ENCODE measurements at places on chromosomes 2 and 18. TPM values are rescaled to one million over a fixed set of nuclear protein-coding genes. Genes with fewer than 3 reads are reported as not detected.

DNA sequence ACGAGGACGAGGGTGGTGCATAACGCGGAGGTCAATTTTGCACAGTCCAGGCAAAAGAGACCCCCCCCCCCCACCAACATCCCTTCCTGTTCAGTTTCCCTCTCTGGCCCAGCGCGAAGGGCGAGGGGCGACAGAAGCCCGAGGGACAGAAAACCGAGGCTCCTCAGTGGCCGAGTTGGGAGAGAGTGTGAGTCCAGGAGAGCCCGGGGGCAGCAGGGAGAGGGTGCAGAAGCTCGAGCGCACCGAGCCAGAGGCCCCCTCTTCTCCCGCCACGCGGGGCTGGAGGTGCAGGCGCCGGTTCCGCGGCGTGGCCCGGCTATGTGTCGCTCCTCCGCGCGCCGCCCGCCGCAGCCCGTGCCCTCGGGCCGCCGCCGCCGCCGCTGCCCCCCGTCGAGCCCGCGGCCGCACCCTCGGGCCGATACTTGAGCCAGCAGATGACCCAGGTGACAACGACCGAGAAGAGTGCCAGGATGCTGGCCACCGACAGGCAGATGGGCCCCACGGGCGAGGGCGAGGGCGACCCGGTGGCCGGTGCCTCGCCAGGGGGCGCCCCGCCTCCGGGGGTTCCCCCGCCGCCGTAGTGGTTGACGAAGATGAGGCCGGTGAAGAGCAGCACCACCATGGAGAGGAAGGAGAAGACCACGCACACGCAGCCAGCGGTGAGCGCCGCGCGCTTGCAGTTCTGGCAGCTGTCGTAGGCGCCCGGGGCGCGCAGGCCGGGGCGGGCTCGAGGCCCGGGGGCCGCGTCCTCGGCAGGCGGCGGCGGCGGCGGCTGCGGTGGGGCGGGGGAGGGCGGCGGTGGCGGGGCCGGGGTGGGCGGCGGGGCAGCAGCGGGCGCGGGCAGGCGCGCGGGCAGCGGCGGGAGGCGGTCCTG is 20.2 kb upstream of the PAX3 start:
- no peaks in the 10 kb centered on the region for H3K36me3 ChIP-seq
- peak; percentile 49 for DNase-seq
- H3K4me3 ChIP-seq: peak overlapping the region; percentile 90
- H3K27ac ChIP-seq: no peak overlapping the region
- H3K4me1 ChIP-seq: peaks cover 5% of the 10 kb centered on the region

DNA sequence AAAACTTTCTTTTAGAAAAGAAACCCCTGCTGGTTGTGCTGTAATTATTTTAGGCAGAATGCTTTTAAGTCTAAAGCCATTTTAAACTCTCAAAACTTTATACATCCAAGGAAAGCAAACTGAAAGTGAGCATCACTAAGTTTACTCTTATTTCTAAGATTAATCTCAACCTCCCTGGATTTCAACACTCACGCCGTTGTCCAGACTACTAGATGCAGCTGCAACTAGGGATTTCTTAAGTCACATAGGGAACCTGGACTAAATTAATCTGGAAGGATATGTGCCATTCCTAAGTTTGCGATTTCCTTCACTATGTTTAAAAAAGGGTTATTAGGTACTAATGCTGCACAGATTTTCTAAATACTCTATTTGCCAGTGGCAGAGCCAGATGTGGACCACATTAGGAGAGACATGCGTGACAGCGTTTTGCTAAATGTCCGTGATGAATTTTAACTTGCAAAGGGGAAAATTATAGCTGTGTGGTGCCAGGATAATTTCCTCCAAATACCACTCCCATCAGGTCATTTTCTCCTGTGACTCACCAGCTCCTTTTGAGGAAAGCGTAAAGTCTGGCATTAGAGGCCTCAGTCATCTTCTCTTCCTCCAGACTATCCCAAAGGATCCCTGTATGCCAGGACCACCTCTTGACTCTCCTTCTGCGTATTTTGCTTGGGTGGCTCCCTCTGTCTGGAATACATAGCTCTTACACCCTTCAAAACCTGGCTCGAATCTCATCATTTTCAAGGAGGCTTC is 143.7 kb downstream of the ATL2 start:
- H3K4me1 ChIP-seq: no peaks in the 10 kb centered on the region
- H3K4me3 ChIP-seq: no peak overlapping the region
- DNase-seq: no peak

DNA sequence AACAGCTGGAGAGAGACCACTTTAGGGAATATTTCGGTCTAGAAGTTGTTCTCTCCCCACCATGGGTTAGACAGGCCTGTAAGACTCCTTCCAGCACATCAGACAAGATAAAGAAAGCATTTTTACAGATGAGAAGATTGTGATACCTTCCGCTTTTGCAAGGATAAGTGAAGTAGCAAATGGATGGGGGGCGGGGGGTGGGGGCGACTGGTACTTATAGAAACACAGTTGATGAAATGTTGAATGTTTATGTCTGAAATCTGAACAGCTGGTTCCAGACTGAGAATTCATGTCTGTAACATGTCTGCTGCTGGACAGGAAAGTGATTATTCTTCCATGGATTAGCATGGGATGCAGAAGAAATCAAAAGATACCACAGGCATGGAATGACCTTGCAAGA is 90.5 kb upstream of the FN1 start:
- DNase-seq: no peak
- no peaks in the 10 kb centered on the region for H3K36me3 ChIP-seq
- H3K4me1 ChIP-seq: no peaks in the 10 kb centered on the region
- H3K27me3 ChIP-seq: peaks cover 5% of the 10 kb centered on the region
- H3K27ac ChIP-seq: no peak overlapping the region

DNA sequence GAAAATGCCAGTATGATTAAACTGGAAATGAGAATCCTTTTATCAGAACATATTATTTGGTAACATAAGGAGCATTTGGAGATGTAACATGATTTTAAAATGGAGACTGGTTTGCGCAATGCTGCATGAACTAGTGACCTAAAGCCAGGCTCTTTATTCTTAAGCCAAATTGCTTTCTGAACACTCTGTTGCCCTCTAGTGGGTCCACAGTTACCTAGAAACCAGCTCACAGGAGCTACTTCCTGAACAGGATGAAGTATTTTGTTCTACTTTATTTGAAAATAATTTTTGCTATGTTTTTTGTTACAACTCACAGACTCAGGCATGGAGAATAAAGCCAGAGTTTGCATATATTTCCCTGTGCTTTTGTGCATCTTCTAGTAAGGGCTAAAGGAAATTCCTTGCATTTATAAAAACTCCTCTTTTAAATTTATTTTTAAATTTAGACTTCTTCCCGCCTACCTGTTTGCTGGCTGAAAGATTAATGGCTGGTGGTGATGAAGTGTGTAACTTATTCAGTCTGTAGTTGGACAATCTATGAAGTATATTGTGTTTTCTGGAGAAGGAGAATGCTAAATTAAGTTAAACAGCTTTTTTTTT is 146.7 kb downstream of the PARD3B start:
- no peaks in the 10 kb centered on the region for H3K36me3 ChIP-seq
- no peak overlapping the region for H3K27ac ChIP-seq
- DNase-seq: peak; percentile 27
- H3K27me3 ChIP-seq: no peaks in the 10 kb centered on the region
- H3K4me3 ChIP-seq: no peak overlapping the region

DNA sequence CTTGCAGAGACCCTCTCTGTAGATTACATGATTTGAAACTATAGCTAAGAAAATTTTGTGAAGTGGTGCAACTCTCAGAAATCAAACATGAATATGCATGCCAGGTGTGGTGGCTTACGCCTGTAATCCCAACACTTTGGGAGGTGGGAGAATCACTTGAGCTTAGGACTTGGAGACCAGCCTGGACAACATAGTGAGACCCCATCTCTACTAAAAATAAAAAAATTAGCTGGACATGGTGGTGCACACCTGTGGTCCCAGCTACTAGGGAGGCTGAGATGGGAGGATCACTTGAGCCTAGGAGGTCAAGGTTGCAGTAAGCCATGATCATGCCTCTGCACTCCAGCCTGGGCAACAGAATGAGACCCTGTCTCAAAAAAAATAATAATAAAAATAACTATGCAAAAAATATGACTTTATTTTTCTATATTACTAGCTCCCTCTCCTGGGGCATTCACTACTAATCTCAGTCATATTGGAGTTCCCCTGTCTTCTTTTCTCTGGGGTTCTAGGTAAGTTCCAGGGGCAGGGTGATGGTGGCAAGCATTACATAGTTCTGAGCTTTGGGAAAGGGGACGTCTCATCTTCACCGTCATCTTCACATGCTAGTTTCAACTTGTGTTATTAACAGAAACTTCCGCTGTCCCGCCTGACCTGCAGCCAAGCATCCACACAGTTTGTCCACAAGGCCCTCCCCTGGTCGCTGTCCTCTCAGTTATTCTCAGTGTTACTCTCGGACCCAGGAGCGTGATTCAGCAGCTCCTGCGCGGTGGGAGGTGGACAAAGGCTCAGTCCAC is 96.8 kb upstream of the MBOAT2 start:
- no peaks in the 10 kb centered on the region for H3K36me3 ChIP-seq
- peaks cover 12% of the 10 kb centered on the region for H3K4me1 ChIP-seq
- no peak overlapping the region for H3K27ac ChIP-seq
- DNase-seq: no peak

DNA sequence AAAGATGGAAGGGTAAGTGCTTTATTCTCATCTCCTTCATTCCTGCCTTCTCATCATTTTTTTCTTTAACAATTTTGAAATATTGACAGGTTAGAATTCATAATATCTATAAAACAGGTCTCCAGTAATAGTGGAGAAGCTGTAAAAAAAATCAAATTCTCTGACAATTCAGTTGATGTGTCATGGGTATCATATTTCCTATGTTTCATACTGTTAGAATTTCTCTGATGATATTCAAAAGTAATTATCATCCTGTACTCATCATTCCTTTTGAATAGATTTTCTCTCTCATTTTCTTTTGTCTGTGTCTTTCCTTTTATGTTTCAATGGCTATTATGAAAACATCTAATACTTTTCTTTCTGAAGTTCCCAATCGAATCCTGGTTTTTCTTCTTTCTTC is 97.7 kb downstream of the CPS1 start:
- no peak for DNase-seq
- H3K36me3 ChIP-seq: no peaks in the 10 kb centered on the region
- H3K27ac ChIP-seq: no peak overlapping the region
- no peaks in the 10 kb centered on the region for H3K27me3 ChIP-seq

UGT1A9 gene
- total RNA-seq: not detected

DSG1 gene
- total RNA-seq: not detected

DNA sequence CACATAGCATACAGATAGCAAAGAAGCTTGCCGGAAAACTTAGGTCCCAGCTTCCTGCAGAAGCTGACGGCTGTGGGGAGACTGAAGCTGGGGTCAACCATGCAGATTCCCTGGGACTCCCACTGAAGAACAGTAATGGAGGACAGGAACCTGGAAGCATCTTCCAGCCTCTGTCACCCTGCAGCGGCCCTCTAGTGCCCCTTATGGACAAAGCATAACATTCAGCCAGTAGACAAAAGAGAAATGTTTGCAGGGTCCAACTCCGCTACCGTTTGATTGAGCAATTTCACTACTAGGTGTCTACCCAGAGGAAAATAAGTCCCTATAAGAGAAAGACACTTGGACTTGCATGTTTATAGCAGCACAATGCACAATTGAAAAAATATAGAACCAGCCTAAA is 460.6 kb downstream of the CNTNAP5 start:
- H3K36me3 ChIP-seq: no peaks in the 10 kb centered on the region
- no peaks in the 10 kb centered on the region for H3K4me1 ChIP-seq
- no peaks in the 10 kb centered on the region for H3K27me3 ChIP-seq
- H3K27ac ChIP-seq: no peak overlapping the region

ERFE gene
- 0.88 TPM for total RNA-seq

SPRED2 gene
- 3.1 TPM for total RNA-seq

DNA sequence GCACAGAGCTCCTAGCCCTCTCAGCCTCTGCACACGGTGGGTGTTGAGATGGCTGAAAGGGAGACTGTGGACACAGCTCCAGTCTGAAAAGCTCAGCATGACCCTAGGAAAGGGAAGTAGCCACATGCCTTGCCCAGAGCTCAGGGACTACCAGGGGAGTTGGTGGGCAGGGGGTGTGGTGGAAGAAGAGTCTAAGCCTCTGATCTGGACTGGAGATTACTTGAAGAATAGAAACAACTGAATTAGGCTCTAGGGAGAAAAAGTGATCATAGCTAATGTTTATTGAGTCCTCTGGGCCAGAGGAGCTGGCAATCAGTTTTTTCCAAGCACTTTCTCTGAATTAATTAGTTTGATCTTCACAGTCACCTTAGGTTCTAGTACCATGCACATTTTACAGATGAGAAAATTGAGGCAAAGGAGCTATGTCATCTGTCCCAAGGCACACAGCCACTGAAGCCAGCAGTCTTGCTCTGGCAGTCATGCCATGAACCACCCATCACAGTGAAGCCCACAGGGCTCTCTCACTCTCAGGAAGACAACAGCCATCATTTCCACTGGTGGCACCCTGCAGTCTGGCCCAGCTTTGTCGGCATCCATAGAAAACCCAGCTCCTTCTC is 10.3 kb downstream of the SDC1 start:
- no peak overlapping the region for H3K4me3 ChIP-seq
- H3K36me3 ChIP-seq: no peaks in the 10 kb centered on the region
- no peak for DNase-seq

DNA sequence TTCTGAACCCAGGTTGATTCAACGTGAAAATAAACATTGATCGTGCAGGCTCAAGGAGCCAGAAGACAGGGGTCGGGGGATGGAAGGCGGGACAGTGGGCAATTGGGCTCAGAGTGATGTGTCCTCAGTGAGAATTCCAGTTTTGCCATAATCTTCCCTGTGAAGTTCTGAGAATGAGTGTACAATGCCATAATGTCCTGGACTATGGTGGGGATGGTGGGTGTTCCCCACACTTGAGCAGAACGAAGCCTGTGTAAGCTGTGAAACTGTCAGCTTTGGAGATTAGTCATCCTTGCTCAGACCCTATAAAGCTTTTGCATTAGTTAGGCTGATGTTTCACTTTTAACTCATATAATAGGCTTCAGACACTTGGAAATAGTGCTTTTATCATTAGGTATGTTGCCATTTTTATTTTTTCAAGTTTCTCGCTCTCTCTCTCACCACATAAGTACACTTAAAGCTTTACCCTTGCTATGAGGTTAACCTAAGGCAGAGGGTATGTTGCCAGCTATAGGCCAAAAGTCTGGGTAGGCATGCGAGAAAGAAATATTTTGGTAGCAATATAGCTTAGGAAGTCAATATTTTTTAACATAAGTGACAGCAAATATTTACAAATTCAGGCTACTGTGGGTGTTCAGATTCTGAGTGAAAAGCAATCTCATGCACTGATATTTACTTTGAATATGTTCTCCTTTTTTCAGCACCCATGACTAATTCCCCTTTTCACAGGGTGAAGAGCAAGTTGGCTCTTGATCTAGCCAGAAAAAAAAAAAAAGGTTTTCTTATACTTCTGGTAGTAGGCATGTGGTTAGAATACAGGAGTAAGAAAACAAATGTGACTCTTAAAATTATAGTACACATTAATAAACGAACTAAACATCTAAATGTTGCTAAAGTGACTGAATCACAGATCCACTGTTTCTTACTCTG is 47.2 kb downstream of the CDC42EP3 start:
- H3K27ac ChIP-seq: peak overlapping the region; percentile 72
- H3K36me3 ChIP-seq: no peaks in the 10 kb centered on the region

- no peaks in the 10 kb centered on the region for H3K27me3 ChIP-seq
- H3K4me1 ChIP-seq: no peaks in the 10 kb centered on the region
- no peaks in the 10 kb centered on the region for H3K36me3 ChIP-seq
- DNase-seq: no peak
- no peak overlapping the region for H3K27ac ChIP-seq
- no peak overlapping the region for H3K4me3 ChIP-seq
Observed at GRCh38 chr18:60189856-60190255, 182.7 kb downstream of the MC4R start.
